Uterus (tissue), 4 donors: ENCODE measurements at places on chromosomes 7 and 10.

DNA sequence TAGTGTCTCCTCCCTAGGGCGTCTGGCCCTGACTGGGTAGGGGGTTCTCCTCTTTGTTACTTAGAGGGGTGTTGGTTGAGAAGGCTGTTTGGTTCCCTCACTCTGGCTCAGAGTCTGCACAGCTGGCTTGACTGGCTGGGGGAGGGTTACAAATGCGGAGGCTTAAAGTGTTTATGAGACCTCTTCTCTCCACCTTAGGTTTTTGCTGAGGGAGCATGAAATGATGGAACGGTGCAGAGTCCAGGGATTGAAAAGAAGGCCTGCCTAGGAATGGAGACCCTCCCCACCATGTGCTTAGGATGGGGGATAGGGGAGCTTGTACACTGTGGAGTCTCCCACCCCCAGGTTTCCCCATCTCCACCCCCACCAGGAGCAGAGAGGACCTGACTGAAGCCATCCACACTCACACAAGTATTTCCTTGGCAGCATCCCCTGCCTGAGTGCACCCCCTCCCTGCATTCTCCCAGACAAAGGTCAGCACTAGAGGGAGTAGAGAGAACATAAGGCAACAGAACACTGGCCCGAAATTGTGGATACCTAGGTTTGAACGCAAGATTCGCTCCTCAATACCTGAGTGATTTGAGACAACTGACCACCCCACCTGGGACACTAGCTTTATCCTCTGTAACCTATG, 1.7 kb upstream of the LDB1 start:
- DNase-seq, result peak; percentile 83

DNA sequence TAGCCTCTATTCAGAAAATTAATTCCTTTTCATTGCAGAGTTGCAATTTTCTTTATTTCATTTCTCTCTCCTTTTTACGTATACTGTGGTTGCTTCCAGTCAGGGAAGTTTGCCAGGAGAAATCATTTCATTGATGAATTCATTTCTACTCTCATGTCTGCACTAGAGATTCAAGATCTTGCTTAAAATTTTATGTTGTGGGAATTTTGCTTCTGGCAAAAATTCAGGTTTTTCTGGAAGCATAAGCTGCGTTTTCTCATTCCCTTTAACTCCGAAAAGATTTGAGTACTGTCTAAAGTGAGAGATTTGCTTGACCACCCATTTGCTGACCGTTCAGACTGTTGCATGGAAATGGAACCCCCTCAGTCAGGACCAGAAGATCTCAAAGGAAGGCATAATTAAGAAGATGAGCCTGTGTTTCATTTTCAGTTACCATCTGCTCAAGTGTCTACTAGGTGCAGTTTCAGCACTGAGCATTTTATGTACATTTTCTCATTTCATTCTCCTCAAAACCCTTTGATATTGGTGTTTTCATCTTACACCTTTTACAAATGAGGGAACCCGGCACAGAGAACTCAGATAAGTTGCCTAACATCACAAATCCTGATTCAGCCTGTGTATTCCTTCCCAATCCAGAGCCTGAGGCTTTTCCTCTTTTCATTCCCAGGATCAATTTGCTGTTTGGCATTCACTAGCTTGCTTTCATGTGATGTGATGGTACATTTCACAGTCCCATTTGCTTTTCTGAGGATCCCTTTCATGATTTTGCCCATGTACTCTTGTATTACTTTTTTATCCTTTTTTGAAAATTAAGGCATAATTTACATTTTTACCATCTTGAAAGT, 3.9 kb downstream of the PTPRZ1 start:
- no peak for DNase-seq

- DNase-seq, result no peak
Measured at GRCh38 chr7:33788531-33788930, 116.8 kb upstream of the BMPER start.

DNA sequence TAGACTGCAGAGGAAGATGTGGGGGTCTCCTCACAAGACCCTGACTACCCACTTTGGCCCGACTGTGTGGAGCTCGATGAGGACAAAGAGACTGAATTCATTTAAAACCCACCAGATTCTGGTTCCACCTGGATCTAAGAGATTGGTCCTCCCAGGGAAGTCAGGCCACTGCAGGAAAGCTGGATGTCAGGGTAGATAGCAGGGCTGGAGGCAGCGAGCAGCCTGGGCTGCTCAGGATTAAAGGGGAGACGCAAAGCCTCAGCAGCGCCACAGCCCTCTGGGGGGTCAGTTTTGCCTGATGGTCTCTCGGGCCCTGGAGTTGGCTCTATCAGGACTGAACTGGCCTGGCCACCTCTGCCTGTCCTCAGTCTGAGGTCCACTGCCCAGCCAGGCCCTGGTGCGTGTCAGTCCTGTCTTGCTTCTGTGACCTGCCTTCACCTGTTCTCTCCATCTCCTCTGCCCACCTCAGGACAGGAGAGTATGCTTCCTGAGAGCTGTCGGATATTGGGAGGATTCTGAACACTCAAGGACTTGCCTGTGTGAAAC, 12.2 kb upstream of the KLRG2 start:
- no peak for DNase-seq

DNA sequence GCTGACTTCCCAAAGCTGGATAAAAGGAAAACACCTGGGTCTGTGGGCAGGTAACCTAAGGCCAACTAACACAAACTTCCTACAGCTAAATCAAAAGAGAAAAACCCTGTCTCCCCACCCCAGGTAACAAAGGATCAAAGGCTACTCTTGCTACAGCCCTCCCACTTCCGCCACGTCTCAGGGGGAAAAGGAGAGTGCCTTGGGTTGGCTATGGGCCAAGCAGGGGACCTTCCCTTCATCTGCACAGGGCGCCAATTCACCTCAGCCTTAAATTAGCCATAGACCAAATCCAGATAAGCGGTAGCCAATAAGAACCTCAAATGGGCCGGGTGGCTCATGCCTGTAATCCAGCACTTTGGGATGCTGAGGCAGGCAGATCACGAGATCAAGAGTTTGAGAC, 69.1 kb upstream of the LANCL2 start:
- no peak for DNase-seq

GRCh38 chr7:129257168-129257567, 32.3 kb downstream of the AHCYL2 start:
- DNase-seq, result no peak

GRCh38 chr7:82230811-82231581, 212.6 kb downstream of the CACNA2D1 start:
- no peak for DNase-seq

DNA sequence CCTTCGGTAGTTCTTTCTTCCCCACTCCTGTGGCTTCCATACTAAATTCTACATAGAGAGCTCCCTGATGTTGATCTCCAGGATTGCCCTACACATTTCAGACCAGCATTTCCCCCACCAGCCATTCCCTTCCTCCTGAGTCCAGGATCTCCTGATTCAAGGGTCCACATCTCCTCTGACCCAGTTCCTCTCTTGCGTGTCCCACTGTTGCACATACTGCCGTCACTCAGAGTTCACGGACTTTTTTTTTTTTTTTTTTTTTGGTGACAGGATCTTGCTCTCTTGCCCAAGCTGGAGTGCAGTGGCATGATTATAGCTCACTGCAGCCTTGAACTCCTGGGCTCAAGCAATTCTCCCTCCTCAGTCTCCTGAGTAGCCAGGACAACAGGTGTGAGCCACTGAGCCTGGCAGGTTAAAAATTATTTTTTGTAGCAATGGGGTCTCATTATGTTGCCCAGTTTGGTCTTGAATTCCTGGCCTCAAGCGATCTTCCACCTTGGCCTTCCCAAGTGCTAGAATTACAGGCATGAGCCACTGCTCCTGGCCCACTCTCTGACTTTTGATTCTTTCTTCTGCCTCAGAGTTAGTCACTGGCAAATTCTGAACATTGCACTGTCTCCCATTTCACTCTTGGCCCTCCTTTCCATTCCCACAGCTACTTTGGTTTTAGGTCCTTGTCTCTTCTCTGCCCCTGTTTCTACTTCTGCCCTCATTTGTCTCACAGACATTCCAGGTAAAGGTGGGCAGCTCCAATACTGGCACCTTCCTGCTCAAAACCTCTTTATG, 29.6 kb upstream of the ZRANB1 start:
- DNase-seq, result no peak

GRCh38 chr7:73681031-73681430, 2.2 kb downstream of the DNAJC30 start:
- no peak for DNase-seq

DNA sequence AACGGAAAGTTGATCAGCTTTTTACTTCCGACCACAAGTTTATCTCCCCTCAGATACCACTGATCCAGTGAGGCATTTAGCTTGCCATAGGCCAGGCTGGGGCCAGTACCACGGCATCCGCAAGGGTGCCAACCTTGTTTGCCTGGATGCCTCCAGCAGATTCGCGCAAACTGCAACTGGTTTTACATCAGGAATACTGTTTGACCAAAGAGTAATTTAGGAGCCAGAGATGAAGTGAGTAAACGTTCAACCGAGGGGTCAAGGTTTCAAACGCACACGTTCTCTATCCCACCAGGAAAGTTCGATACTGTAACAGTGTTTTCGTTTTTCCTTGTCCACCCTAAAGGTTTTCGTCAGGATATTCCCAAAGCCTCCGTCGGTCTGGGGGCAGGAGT, 266 bp upstream of the MDFIC start:
- DNase-seq, result peak; percentile 23

- DNase-seq, result no peak
Measured at GRCh38 chr7:91314591-91315323, 50.5 kb downstream of the FZD1 start.

GRCh38 chr10:16520900-16521299, 779 bp downstream of the C1QL3 start:
- no peak for DNase-seq

DNA sequence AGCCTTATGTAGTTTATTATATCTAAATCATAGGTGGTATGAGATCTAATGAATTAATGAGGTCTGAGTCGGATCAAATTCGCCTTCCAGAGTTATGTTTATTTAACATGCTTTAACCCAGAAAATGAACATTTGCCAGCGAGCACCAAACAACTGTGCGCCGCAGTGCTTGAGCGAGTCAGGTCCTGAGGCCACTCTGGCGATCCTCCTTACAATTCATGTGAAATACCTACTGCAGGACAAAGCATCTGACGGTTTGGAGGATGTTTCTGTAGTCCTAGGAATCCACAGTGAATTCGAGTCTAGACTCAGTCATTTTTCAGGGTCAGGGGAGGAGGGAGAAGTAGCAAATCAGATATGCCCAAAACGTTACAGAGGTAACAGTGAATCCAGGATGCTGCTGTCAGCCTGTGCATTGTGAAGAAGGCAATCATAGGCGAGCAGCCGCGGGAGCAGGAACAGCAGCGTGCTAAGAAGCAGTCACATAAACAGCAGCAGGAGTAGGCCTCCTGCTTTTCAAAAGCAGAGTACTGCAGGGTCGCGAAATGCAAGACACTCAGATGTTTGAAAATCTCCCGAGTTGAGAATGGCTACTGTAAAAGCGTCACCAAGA, 120.2 kb downstream of the CACNB2 start:
- no peak for DNase-seq

- DNase-seq, result no peak
Measured at GRCh38 chr10:126250045-126250444, 138.2 kb downstream of the ADAM12 start.

- DNase-seq, result no peak
Measured at GRCh38 chr7:20114468-20114867, 102.7 kb downstream of the MACC1 start.

DNA sequence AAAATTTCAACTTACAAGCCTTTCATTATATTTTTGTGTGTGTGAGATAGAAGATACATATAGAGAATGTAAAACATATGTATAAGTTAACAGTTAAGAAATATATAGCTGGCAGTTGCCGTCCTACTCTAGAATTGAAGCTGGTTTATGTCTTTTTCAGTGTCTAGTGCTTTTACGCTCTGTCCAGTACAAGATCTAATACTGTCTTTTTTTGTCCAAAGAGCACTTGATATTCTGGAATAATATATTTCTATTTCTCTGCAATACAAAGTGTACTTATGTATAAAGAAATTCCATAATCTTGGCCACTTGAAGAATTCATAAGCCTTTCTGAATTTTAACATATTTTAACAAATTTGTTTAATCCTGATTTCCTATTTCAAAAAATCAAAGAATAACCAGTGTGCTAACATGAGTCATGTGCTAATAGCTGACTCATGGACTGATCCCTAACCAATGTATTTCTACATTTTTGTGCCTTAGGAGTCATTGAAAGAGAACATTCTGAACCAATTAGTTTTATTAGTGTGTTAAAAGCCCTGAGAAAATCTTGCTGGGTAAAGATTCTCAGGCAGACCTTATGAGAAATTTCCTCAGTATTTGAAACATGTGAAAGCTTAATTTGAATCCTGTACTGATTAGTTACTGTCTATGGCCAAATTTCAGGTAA, 73.2 kb upstream of the CCAR1 start:
- DNase-seq, result no peak

DNA sequence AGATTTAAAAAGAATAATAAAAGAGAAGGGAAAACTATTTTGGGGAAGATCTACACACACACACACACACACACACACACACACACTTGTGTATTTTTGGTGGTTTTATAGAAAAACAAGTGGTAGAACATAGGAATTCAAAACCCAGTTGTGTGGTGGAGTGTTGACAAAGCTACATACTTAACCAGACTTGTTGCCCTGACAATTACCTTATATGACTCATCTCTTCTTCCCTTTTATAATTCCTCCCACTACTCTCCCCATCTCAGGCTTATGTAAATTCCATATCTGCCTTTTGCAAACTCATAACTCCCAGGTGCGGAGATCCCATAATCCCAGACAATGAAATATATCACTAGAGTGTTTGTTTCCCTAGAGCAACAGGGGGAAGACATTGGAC, 873.7 kb downstream of the NXPH1 start:
- no peak for DNase-seq

DNA sequence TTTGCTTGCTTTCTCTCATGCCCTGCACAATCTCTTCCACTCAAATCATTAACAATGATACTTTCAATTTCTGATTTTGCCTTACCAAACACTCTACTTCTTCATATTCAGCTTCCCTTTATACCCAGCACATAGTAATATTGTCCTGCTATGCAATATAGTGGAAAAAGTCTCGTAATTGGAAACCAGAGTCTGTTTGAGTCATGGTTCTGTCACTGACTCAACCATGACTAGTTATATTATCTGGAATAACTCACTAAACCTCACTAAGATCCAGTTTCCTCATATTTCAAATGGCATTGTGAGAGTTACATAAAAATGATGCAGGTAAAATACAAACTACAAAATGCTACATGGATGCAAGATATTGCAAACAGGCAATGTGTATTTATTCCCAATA, 98.5 kb upstream of the LRRTM3 start:
- DNase-seq, result no peak

DNA sequence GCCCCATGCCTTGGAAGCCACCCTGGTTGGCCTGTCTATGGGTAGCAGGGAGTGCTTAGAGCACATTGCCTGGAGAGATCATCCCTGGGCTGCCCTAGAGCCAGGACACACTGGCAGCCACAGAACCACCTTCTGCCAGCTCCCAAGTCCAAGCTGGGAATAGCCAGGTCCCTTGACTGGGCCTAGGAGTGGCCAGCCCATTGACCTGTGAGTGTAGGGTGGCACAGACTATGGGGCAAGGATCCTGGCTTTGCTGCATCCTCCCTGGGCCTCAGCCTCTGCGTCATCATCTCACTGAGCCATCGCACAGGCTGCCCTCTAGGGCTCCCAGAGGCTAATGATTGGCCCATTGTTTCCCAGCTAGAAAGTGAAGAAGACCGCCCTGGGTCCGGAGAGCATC, 7.0 kb downstream of the AQP1 start:
- DNase-seq, result no peak
